Left forelimb (tissue), 1 donor: ENCODE measurements at places on chromosomes 7 and 10.

DNA sequence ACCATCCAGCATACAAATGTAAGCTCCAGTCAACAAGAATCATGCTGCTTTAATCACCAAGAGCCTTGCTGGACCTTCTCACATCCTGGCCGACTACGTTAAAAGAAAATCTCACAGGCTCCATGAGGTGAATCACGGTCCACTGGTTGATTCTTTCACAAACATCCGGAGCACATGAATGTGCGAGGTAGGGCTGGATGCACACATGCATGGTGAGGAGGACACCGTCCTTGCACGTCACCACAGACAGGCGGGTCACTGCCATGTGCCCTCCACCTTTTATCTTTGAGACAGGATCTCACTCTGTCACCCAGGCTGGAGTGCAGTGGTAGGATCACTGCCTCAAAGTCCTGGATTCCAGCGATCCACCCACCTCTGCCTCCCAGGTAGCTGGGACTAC is 265.1 kb downstream of the PARD3 start:
- no peak for DNase-seq

DNA sequence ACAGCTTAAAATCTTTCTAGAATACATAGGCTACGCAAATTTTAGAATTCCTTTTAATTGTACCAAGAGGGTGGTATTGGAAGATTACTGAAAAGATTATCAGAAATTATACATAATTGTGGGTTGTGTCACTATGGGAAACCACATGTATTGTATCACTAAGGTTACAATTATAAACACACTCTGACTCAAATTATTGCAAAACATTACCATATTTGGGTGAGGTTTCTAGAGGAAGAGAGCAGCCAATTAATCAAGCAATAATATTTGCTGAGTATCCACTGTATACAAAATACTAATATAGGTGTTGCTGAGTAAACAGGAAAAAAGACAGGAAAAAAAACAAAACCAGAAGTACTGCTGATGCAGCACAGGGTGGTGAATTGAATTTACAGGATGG is 3.1 kb upstream of the CAPZA2 start:
- DNase-seq: no peak

DNA sequence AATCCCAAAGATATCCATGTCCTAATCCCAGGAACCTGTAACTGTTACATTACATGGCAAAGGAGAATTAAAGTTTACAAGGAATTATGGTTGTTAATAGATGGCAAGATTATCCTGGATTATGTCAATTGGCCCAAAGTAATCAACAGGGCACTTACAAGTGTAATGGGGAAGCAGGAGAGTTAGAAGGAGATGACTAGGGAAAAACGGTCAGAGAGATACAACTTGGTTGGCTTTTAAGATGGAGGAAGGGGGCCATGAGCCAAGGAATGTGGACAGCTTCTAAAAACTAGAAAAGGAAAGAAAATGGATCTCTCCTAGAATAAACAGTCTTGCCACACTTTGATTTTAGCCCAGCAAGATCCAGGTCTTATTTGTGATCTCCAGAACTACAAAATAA is 3.3 kb downstream of the JMJD1C start:
- DNase-seq: no peak

DNA sequence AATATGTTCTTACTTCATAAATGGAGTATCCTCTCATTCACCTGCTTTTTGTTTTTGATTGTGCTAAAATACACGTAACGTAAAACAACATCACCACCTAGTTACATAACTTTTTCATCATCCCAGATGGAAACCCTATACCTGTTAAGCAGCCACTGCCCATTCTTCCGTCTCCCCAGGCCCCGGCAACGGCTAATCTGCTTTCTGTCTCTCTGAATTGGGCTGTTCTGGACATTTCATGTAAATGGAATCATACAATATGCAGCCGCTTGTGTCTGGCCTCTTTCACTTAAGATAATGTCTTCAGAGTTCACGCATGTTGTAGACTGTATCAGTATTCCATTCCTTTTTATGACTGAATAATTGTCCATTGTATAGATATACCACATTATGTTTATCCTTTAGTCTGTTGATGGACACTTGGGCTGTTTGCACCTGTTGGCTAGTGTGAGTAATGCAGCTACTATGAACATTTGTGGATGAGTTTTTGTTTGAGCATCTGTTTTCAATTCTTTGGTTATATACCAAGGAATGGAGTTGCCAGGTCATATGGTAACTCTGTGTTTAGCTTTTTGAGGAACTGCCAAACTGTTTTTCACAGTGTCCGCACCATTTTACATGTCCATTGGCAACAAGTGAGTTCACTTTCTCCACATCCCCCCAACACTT is 14.1 kb upstream of the SUN1 start:
- DNase-seq: no peak

- DNase-seq: no peak
Observed at GRCh38 chr7:106721816-106722785, 61.1 kb upstream of the CCDC71L start.

- DNase-seq: peak; percentile 87
Observed at GRCh38 chr7:42237811-42238541, 967 bp upstream of the GLI3 start.

DNA sequence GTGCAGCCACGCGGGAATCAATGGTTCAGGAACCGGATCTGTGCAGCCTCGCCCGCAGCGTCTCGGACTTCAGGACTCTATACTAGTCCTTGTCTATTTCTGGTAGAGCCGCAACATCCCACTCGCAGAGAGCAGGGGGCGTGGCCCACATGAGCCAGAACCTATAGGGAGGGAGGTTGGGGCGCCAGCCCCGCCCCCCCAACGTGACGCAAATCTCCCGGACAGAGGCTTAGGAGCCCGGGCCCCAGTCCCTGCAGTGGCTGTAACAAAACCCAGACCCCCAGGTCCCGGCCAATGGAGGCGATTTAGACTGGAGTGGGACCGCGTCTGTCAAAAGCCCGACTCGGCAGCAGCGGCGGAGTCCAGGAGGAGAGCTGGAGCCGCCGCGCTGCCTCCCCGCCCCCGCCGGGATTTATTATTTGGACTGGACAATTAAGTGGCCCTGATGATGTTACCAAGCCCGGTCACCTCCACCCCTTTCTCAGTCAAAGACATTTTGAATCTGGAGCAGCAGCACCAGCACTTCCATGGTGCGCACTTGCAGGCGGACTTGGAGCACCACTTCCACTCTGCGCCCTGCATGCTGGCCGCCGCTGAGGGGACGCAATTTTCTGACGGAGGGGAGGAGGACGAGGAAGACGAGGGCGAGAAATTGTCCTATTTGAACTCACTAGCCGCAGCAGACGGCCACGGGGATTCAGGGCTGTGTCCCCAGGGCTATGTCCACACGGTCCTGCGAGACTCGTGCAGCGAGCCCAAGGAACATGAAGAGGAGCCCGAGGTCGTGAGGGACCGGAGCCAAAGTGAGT is at the start of gene NKX2-3:
TSS of gene NKX2-3 (plus strand) at position 256 of the 809 bp plus-strand sequence. CDS start at position 446, 190 bp downstream.
- no peak for DNase-seq

DNA sequence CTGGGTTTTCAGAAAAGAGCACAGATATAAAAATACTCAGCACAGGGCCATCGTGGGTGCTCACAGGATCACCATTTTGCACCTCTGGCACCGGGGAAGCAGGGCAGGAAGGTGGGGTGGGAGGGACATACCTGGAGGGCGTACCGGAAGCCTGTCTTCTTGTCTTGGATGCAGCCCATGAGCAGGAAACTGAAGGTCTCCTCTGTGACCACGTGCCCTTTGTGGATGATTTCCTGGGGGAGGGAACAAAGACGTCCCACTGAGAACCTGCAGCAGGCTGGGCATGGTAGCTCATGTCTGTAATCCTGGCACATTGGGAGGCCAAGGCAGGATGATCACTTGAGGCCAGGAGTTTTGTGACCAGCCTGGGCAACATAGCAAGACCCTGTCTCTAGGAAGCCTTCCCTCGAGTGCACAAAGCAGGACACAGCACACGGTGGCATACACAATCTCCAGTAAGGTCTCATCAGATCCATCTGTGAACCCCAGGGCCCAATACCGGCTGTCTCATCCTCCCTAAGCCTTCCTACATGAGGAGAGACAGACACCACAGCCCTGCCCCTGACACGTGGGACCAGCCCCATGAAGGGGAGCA is 9.5 kb downstream of the PTCD1 start:
- DNase-seq: no peak

DNA sequence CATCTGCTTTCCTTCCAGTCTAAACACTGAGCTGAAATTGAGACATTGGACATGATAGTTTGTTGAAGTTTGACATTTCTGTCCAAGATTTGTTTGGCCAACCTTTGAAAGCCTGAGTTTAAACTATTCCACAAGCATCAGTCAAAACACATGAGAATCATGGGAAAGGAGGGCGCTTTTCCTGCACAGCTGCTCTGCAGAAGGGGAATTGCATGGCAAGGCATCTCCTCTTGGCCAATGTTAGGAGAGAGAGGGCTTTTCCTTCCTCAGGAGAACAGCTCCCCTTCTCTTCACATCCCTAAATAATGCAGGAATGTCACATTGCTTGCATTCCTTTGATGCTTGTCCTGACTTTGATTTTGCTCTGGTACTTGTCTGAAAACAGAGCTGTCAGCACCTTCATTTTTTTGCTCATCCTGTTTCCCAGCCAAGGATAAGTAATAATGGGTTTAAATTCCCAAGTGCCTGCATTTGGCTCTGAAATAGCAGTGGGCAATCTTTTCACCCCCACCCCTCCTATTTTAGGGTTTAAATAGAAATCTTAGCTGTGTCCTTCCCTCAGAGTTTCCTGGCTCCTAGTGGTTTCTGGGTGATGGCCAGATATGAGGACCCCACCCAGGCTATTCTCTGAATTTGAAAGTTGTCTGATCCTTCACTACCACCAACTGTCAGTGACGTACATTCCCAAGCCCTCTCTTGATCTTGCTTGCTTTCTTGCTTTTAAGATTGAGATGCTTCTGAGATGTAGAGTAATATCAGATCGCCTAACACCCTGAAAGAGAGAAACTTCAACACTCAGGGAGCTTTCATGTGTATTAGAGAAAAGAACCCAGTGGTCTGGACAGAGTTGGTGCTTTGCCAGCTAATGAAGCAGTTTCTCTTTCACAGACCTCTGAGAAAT is 75.2 kb upstream of the NPVF start:
- peak; percentile 71 for DNase-seq

GRCh38 chr10:123868038-123869019 is 23.3 kb downstream of the CPXM2 start:
- peak; percentile 54 for DNase-seq

- DNase-seq: no peak
Observed at GRCh38 chr10:20892011-20892585, 5.0 kb downstream of the NEBL start.

GRCh38 chr7:51246258-51247245 is 70.1 kb downstream of the COBL start:
- no peak for DNase-seq

- DNase-seq: peak; percentile 40
Observed at GRCh38 chr10:47143072-47143471, 156.9 kb upstream of the GDF10 start.

GRCh38 chr10:556971-557637 is 132.4 kb downstream of the DIP2C start:
- no peak for DNase-seq

- no peak for DNase-seq
Observed at GRCh38 chr7:141074162-141074991, 513 bp downstream of the TMEM178B start.

- no peak for DNase-seq
Observed at GRCh38 chr10:101562231-101562630, 25.8 kb downstream of the POLL start.

GRCh38 chr10:17237149-17237527 is 9.1 kb downstream of the VIM start:
- no peak for DNase-seq

- DNase-seq: no peak
Observed at GRCh38 chr7:21044913-21045568, 258.4 kb upstream of the SP8 start.

DNA sequence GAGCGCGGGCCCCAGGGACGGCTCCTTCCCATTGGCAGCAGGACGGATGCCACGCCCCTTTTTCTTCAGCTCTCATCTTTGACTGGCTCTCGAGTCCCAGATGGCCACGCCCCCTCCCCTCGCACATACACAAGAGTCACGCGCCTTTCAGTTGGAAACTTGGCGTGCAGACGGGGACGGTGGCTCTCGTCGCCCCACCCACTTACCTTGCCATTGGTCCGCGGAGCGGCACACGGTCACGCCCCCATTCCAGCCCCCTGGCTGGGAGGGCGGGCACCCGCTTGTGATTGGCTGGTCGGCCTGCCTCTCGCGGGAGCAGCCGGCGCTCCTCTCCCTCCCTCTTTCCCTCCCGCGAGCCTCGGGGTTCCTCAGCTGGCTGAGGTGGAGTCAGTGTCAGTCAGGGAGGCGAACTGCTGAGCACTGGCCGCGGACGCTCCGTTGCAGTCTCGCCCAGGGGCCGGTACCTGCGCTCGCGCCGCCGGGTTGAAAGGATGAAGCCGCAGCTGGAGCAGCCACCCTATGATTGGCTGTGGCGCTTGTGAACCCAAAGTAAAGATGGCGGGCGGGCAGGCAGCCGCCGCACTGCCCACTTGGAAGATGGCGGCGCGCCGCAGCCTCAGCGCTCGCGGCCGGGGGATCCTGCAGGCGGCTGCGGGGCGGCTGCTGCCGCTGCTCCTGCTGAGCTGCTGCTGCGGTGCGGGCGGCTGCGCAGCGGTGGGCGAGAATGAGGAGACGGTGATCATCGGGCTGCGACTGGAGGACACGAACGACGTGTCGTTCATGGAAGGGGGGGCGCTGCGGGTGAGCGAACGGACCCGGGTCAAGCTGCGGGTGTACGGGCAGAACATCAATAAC is at the start of gene CNNM2:
TSS of gene CNNM2 (plus strand) at position 333 of the 855 bp plus-strand sequence. CDS start at position 520, 187 bp downstream.
- DNase-seq: peak; percentile 99

- no peak for DNase-seq
Observed at GRCh38 chr7:107130487-107131220, 38.1 kb upstream of the HBP1 start.

DNA sequence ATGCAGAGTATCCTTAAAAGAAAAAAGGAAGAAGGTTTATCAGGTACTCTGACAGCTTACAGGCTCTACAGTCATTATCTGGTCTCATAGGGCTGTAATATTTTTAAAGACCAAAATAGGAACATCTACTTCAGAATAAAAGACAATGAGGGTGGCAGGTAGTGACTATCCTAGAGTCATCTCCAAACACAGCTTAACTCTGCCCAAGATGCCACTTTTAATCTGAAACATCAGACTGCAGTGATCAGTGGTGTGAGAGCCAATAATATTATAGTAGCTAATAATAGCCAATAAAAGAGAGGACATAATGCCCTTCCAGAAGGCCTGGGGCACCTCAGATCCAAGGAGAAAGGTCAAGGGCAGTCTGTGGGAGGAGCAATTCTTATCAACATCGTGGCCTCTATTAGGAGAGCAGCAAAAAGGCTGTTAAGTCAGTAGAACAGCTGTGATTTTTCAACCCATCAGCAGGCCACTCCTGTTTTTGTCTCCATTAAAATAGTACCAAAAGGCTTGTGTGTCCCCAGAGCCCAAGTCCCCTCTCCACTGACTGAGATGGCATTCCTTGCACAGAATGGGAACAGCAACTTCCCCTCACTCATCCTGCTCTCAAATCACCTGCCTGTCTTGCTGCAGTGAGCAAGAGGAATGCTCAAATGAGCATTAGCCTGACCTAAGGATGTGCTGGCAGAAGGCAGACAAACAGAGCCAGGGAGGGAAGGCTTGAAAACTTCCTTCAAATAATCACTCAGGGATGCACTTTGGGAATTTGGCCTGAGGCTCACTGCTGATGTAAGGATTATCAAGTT is 20.7 kb upstream of the SPOCK2 start:
- no peak for DNase-seq

- DNase-seq: no peak
Observed at GRCh38 chr10:62075912-62076311, 174.4 kb downstream of the ARID5B start.
